Sigmoid colon (tissue), 7 donors: ENCODE measurements at places on chromosomes 12 and 14. TPM values are rescaled to one million over a fixed set of nuclear protein-coding genes. Genes with fewer than 3 reads are reported as not detected.

GRCh38 chr14:64337888-64338615 lies 43.9 kb upstream of the ESR2 start:
- H3K4me3 ChIP-seq: peak overlapping the region; percentile 79
- no peaks in the 10 kb centered on the region for H3K36me3 ChIP-seq
- H3K27me3 ChIP-seq: no peaks in the 10 kb centered on the region
- peaks cover 14% of the 10 kb centered on the region for H3K4me1 ChIP-seq
- DNase-seq: no peak

GRCh38 chr12:143964-144649 lies 69.8 kb downstream of the SLC6A12 start:
- no peak for DNase-seq
- peaks cover 10% of the 10 kb centered on the region for H3K4me1 ChIP-seq
- H3K27me3 ChIP-seq: peaks cover 23% of the 10 kb centered on the region
- no peaks in the 10 kb centered on the region for H3K36me3 ChIP-seq

NXPH4 gene
- not detected for total RNA-seq

RILPL2 gene
- 6.1 TPM for total RNA-seq

SLC10A1 gene
- total RNA-seq: not detected

DNA sequence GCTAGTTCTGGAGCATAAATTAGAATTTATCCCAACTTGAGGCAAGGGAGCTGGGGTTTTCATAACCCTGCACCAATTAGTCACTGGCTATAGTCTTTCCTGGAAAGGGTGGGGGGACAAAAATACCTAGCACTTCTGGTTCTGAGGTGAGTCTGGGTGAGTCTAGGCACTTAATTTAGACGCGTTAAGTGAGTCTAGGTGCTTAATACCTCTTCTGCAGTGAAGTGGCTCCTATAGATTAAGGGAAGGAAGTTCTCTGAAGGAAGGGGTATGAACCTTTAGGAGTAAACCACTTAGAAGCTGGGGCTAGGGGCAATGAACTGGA lies 251.7 kb downstream of the EFCAB11 start:
- no peaks in the 10 kb centered on the region for H3K27me3 ChIP-seq
- H3K4me1 ChIP-seq: peaks cover 19% of the 10 kb centered on the region
- H3K36me3 ChIP-seq: no peaks in the 10 kb centered on the region
- no peak for DNase-seq

GRCh38 chr12:6285063-6285477 lies 25.4 kb upstream of the PLEKHG6 start:
- H3K4me1 ChIP-seq: peaks cover 6% of the 10 kb centered on the region
- no peaks in the 10 kb centered on the region for H3K36me3 ChIP-seq
- DNase-seq: peak; percentile 83
- no peaks in the 10 kb centered on the region for H3K27me3 ChIP-seq
- no peak overlapping the region for H3K4me3 ChIP-seq
- no peak overlapping the region for H3K27ac ChIP-seq

- H3K36me3 ChIP-seq: no peaks in the 10 kb centered on the region
- H3K4me3 ChIP-seq: no peak overlapping the region
- H3K4me1 ChIP-seq: peaks cover 100% of the 10 kb centered on the region
- DNase-seq: peak; percentile 96
Observed at GRCh38 chr14:73752297-73752992, 38.3 kb upstream of the PNMA1 start.

DNA sequence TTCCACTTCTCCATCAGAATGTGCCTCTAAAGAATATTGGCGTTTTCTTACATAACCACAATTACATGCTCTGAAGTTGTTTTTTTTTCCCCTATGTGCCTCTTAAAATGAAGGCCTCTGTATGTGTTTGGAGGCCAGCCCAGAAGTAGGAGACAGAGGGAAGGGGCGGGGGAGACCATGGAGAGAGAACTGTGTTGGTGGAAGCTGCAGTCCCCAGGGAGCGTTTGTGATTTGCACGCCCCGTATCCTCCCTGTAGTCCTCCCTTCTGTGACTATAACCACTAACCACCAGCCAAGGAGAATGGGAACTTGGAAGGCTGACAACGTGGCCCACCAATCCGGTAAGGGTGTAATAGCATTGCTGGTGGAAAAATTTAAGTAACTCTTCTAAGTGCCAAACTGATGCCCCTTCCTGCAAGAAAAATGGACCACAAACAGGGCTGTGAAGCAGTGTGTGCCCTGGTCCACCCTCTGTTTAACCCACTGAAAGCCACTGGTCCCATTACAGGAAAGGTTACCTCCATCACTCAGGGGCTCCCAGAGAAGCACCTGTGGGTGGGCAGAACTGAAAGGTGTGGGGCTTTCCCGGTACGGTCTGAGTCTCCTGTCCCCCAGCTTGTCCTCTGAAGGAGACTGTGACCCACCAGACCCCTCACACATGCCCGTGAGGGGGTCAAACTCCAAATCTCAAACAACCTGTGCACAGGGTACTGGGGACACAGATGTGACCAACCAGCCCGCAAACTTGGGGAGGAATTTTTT lies 36.8 kb downstream of the CCDC88C start:
- no peak overlapping the region for H3K27ac ChIP-seq
- H3K27me3 ChIP-seq: no peaks in the 10 kb centered on the region
- peaks cover 21% of the 10 kb centered on the region for H3K4me1 ChIP-seq

DNA sequence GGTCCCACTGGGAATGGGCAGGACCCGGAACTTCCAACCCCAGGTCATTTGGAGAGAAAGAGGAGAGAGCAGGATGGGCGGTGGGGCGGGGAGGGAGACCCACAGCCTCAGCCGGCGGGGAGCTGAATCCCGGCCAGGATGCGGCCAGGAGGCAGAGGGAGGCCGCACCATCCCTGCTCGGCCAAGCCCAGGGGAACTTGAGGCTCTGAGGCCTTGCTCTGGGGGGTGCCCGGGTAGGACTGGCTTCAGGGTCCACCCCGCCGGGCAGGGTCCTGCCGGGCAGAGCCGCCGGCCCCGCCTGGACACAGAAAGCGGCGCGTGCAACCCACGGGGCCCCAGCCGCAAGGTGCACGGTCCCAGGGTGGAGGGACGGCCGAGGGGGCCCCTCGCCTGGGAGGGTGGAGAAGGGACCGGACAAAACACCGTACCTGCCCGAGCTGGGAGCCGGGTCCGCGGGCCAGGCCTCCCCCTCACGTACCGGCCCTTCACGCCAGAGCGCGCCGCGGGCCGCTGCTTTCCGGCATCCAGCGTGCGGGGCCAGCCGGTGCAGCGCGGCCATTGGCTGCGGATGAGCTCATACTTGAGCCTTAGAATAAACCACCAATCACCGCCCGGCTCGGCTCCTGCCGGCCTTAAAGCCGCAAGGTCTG lies at the start of gene RPS6KL1:
TSS of gene RPS6KL1 (minus strand) at position 509 of the 650 bp plus-strand sequence. CDS start 1,719 bp downstream, outside the sequence.
- peak within 1 kb of the TSS; percentile 48 for H3K4me3 ChIP-seq
- H3K4me1 ChIP-seq: peaks cover 21% of the 10 kb centered on the region
- peak; percentile 93 for DNase-seq
- H3K27ac ChIP-seq: peak within 1 kb of the TSS; percentile 82
- H3K36me3 ChIP-seq: no peaks in the 10 kb centered on the region
- no peaks in the 10 kb centered on the region for H3K27me3 ChIP-seq

BEGAIN gene
- total RNA-seq: 0.68 TPM
